ENCODE measurements at places on chromosomes 2 and 18. TPM values are rescaled to one million over a fixed set of nuclear protein-coding genes. Genes with fewer than 3 reads are reported as not detected.

The GPR155 gene
- 7.5 TPM for total RNA-seq

The NT5DC4 gene
- not detected for total RNA-seq

The KIF1A gene
- 0.15 TPM for total RNA-seq

The REG1B gene
- total RNA-seq, result not detected

The BMP10 gene
- total RNA-seq, result not detected

The MERTK gene
- 22.0 TPM for total RNA-seq

The TXNDC2 gene
- 0.30 TPM for total RNA-seq

The MAL gene
- 13.0 TPM for total RNA-seq

The ACADL gene
- 68.6 TPM for total RNA-seq

The CDK15 gene
- 3.4 TPM for total RNA-seq

The SPC25 gene
- 0.63 TPM for total RNA-seq

The GCG gene
- not detected for total RNA-seq

The CYP26B1 gene
- 4.8 TPM for total RNA-seq

The ANKRD23 gene
- total RNA-seq, result 12.8 TPM

The SGPP2 gene
- 5.2 TPM for total RNA-seq

DNA sequence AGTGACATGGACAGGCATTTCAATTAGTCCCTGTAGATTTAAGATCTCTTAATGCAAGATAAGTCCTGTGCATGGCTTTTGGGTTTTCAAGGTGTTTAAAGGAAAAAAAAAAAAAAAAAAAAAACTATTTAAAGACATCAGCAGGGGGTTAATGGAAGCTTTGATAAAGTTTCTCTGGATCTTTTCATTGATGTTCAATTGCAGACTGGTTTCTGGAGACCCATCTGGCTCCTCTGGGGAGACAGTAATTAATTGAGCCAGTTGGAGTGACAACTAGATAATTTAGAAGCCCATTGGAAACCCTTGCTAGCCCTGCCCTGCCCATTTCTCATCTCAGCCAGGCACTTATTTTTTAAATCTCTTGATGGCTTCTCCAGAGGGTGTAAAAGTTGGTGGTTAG lies 98.7 kb downstream of the EPHA4 start:
- no peak for DNase-seq

GRCh38 chr2:127134833-127135830 lies 28.2 kb upstream of the BIN1 start:
- DNase-seq, result no peak

GRCh38 chr2:66888791-66889631 lies 454.1 kb downstream of the MEIS1 start:
- no peak for DNase-seq

DNA sequence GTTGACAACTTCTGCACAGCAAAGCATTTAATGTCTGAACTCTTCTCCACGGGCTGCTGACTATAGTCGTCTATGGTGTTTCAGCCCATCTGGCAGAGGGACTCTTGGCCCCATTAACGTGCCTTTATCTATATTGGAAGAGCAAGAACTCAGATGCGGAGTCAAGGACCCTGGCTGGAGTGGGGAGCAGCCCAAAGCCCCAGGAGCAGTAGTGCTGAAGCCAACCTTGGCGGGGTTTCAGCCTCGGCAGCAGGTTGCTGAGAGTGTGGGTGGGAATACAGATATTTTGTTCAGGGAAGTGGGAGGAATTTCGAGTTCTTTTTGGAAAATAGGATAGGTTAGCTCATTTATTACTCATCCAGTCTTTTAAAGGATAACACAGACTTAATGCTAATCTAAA lies 34.2 kb downstream of the TMEM17 start:
- DNase-seq, result no peak

DNA sequence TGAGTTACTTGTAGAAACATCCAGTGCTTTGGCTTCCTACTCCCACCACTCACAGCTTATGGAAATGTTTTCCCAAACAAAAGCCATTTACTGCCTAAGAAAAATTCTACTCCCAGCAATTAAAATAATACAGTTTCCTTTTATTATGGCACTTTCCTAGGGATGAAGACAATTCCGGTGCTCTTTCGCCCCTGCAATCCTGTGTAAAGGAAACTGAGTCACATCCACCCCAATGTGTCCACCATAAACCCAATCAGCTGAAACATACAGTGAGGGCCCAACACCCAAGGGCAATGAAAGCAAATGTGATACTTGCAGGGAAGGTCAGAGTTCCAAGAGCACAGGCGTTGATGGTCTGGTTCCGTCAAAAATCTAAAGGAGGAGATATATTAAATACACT lies 62.0 kb upstream of the ST3GAL5 start:
- DNase-seq, result no peak

- DNase-seq, result no peak
Measured at GRCh38 chr18:9930299-9930884, 16.6 kb downstream of the VAPA start.

GRCh38 chr2:183063083-183063482 lies 15.5 kb upstream of the DUSP19 start:
- no peak for DNase-seq

GRCh38 chr2:47518497-47519146 lies 115.7 kb downstream of the MSH2 start:
- DNase-seq, result no peak

GRCh38 chr2:207479198-207479785 lies 50.5 kb upstream of the CREB1 start:
- no peak for DNase-seq

DNA sequence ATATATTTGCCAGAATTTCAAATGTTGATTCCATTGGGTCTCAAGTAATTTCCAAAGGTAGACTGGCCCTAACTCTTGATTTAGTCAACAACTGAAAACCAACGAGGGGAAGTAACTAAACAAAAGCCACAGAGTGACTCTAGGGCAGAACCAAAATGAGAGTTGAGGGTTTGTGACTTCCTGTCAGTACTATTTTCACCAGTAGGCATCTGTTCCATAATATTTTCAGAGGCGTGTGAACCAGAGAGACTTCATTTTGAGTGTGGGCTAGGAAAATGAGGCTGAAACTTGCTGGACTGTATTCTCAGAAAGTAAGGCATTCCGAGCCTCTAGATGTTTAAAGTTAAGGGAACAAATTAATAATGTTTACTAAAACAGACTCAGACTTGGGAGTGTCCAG lies 70.6 kb downstream of the GDF7 start:
- DNase-seq, result no peak

GRCh38 chr2:240156435-240157146 lies 16.1 kb upstream of the OTOS start:
- DNase-seq, result no peak

- no peak for DNase-seq
Measured at GRCh38 chr2:231374771-231375170, 20.7 kb upstream of the B3GNT7 start.

DNA sequence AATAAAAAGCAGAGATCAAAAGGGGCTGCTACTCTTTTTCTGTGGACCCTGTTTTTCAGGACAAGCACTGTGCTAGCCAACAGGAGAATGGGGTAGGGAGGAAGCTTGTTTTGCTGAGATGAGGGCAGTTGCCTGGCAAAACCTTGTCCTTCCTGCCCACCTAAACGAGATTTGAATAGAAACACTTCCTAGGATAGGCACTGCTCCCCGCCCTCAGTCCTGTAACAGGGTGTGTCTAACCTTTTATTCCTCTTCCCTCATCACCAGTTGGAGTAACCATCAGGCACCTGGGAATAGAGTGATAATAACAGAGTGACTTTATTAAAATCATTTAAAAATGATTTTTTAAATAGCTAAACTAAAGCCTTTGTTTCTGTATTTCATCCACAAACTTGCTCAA lies 368.8 kb downstream of the LNPK start:
- DNase-seq, result no peak

GRCh38 chr18:63025251-63026090 lies 294.1 kb downstream of the BCL2 start:
- DNase-seq, result no peak

DNA sequence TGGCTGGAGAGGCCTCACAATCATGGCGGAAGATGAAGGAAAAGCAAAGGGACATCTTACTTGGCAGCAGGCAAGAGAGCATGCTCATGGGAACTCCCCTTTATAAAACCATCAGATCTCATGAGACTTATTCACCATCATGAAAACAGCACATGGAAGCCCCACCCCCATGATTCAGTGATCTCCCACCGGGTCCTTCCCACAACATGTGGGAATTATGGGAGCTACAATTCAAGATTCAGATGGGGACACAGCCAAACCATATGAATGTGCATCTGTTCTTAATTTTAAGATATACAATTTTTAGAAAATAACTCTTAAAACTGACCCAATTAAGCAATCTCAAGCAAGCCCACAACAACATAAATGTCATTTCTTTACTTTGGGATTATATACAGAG lies 12.6 kb downstream of the C18orf63 start:
- DNase-seq, result no peak

DNA sequence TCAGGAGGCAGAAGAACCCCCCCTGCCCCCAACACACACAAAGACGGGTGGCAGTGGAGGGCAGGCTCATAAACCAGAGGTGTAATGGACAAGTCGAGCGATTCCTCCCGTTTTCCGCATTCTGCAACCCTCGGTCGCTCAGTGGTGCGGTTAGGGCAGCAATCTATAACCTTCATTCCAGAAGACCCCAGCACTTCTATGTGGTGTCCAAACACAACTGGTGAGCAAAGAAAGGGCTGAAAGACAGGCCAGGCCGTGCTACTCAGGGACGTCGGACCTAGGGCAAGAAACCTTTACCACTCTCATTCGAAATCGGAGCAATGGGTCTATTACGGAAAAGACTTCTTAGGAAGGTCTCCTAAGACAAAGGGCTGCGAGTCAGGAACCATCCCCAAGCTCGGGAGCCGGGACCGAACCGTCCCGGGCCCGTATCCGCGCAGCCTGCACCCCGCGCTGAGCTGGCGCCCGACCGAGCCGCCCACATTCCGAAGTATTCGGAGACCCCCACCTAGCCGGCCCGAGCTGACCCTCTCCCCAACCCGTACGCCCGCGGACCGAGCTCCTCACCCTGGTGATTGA lies 568 bp downstream of the ARL5A start:
- peak; percentile 39 for DNase-seq

DNA sequence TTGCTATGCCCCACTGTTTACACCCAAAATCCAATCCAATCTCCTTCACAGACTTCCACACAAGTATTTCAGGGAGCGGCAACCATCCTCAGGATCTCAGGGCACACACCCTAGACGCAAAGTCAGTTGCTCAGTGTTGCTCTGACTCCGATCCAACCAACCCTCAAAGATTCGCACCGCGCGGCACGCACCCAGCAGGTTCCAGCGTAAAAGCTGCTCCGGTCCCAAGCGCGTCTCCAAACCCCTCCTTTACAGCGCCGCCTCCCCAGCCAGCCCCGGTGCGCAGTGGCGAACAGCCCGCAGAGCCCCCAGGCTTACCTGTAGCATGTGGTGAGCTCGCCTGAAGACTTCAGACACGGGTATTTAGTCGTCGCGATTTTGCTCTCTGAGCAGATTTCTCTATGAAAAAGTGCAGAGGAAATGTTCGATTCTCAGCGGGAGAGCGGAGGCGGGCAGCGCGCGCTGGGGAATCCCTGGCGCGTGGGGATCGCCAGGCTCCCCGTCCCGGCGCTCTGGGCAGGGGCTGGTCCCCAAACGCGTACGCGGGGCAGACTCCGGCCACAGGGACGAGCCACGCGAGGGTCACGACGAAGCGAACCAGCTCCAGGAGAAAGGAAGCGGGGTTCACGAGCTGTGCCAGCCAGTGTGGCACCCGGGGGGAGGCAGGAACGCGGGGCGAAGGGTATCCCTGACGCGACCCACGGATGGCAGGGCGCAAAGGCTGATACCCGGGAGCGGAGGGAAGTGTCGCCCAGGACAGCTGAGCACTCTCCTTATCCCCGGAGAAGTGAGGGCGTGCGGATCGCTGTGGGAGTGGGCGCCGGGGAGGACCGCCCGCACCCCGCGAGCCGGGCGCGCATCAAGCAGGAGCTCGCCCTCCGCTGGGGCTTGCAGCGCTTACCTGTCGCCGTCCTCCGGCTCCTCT lies 650 bp downstream of the CCBE1 start:
- DNase-seq, result peak; percentile 82

DNA sequence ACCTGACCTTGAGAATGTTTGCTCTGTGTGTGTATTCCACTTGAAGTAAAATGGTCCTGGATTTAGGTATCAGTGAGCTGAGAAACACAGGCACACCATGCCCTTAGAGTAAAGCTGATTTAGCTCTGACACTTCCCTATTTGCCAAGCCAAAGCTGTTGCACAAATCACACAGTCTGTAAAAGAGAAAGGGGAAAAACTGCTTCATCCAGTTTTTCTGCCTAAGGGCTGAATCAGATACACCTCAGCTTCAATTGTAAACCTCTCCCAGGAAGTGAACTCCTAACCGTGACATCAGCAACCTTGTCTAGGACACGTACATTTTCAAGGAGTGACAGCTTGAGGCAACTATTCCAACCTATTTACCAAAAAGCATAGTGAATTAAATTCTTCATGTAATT lies 150.4 kb downstream of the NR4A2 start:
- no peak for DNase-seq

DNA sequence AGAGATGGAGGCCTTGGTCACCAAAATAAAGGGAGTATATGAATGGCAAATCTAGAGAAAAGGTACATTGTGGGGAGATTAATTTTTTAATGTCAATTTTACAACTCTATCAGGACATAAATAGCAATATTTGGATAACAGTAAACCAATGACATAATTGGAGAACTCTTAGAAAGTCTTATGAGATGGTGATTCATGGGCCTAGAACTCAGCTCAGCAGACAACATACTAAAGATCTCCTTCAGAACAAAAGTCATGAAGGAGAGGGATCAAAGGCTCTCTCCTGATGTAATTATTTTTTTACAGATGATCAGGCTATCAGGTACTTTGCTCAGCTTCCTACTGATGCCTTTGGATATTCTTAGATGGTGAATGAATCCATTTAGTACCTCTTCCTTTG lies 90.0 kb downstream of the CRACDL start:
- DNase-seq, result no peak

DNA sequence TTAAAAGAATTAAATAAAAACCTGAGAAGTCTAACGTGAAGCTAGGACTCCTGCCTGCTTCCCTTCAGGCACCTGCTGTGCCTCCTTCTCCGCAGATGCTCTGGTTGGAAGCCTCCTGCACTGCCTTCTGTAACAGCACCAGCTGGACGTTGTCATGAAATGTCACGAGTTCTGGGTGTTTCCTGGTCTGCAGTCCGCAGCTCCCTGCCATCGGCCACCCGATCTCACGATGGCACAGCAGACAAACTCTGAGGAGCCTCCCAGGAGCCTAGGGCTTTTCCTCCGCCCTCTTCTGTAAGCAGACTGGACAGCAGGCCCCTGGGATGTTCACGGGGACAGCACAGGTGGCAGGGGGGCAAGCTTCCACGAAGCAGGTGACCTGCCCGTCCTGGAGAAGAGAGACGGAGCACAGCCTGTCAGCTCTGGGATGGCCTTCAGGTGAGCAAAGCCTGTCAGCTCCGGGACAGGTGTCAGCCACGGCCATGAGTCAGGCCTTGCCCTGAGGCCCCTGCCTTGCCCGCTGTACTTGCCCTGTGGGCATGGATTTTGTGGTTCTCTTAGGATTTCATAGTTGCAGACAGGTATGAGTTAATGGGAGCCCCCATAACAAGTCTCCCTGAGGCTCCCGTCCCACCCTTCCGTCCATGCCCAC lies 110.3 kb downstream of the PXDN start:
- DNase-seq, result peak; percentile 18
